ENCODE measurements at places on chromosomes 6 and 20.

DNA sequence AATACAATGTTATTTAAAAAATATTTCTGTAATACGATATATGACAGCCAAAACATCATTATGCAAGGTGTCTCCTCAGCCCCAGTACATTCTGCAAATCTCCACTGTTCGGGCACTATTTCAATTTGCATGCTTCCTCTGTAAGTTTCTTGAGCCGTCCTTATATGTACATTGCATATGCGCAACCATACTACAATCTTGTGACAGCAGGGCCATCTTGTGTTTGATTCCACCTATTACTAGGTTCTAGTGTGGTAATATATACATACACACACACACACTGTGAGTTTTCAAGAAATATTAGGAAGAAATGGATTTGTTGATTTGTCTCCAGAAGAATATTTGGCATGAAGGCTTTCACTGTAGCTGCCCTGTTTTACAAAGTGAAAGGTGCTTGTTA, 9.8 kb downstream of the LYRM4 start:
- DNase-seq, result no peak

GRCh38 chr20:63941282-63942081, 14.7 kb downstream of the UCKL1 start:
- no peak for DNase-seq

GRCh38 chr20:37351689-37352607, 6.0 kb downstream of the SRC start:
- DNase-seq, result no peak

GRCh38 chr20:35347011-35347410, 54.8 kb upstream of the FAM83C start:
- no peak for DNase-seq

- no peak for DNase-seq
These were observed 650.5 kb downstream of the RNF144B start for GRCh38 chr6:19037607-19038006.

GRCh38 chr6:74287441-74287840, 591.4 kb downstream of the CD109 start:
- DNase-seq, result no peak

GRCh38 chr6:148240461-148240840, 102.2 kb upstream of the SASH1 start:
- DNase-seq, result peak; percentile 72

- DNase-seq, result peak; percentile 68
These were observed 76.2 kb downstream of the FAM229B start for GRCh38 chr6:112163295-112164257.

DNA sequence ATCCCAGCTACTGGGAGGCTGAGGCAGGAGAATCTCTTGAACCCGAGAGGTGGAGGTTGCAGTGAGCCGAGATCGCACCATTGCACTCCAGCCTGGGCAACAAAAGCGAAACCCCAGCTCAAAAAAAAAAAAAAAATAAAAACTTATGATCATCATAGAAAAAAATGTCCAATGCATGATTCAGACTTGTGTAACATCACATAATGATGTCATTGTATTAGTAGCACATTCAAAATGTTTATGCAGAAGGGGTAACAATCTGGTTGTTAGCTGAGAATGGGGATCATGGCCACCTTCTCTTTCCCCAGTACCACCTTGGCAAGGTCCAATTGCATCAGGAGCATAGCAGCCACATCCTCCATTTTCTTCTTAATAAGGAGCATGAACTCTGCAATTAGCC, 137.6 kb upstream of the MARCKS start:
- peak; percentile 57 for DNase-seq

DNA sequence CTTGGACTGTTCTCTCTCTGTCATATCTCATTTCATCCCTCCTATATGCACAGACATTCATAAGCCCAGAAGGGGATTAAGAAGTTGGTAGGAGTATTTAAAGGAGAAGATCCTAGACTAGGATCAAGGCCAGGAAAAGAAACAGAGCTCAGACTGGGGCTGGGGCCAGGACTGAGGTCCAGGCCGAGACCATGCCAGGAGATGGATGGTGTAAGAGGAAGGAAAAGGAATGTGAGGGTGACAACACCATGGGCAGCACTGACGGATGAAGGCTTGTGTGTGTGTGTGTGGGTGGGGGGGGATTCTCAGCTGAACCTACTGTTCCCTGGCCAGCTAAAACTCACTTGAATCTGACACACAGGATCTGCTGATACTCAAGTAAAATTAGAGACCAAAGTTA, 182.1 kb downstream of the KIF6 start:
- peak; percentile 70 for DNase-seq

DNA sequence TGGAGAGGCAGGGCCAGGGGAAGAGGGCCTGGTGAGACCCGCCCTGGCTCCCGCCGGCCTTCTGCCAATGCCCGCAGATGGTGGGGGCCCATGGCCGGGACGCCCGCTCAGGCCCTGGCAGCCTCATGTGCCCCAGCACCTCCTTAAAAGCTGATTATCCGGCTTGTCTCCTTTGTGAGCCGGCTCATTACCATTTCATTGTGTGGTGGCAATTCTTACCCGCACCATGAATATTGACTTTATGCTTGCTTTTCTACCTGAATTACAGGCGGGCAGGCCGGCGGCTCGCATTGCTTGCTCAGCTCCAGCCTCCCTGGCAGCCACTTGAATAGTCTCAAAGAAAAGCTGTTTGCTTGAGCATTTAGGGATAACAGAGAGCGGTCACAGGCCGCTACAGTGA, 120.0 kb upstream of the JAG1 start:
- no peak for DNase-seq

- peak; percentile 61 for DNase-seq
These were observed 724 bp downstream of the CDKN1A start for GRCh38 chr6:36679043-36679833.

DNA sequence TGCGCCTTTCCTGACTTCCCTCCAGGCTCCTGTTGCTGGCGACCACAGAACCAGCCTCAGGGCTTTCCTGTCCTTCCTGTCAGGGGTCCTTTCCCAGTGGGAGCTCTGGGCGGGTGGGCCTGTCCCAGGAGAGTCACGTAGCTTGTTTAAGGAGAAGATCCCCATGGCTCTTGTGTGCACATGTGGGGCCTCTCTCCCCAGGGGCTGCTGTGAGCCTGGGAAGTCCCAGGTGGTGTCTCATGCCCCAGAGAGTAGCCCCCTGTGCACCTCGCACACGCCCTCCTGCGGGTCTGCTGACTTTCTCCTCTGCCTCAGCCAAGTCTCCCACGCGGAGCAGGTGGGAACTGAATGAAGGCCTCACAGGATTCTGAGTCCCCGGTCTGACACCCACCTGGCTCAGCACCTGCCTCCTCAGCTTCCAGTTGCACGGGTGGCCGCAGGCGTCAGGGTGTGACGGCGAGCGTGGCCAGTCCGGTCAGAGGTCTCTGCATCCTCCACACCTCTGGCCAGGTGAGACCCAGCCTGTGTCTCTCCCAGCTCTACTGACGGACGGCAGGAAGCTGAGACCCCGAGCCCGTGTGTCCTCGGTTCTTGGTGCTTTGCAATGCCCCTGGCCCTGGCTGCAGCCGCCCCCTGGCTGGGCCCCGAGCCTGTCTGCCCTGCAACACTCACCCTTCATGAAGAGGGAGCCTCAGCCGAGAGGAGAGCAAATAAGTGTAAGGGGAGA, 5.6 kb upstream of the NKAIN4 start:
- DNase-seq, result no peak

GRCh38 chr6:144697369-144697760, 412.2 kb downstream of the UTRN start:
- DNase-seq, result no peak

- no peak for DNase-seq
These were observed 61.0 kb downstream of the SOBP start for GRCh38 chr6:107550906-107551305.

GRCh38 chr20:62460678-62461077, 15.1 kb downstream of the GATA5 start:
- no peak for DNase-seq

DNA sequence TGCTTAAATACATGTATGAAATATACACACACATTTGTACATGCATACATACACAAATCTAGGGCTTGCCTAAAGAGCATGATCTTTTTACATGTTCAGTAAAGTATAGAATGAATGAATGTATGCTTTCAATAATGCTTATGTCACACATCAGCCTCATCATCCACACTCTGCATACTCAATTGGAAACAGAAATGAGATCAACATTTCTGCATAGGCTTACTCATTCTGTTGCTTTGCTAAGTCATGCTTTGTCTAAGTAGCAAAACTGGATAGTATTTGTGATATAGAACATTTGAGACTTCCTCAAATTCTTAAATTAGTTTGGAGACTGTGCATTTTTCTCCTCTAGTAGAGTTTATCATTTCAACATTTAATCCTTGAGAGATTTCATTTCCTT, 343.3 kb downstream of the ADGRB3 start:
- DNase-seq, result no peak

DNA sequence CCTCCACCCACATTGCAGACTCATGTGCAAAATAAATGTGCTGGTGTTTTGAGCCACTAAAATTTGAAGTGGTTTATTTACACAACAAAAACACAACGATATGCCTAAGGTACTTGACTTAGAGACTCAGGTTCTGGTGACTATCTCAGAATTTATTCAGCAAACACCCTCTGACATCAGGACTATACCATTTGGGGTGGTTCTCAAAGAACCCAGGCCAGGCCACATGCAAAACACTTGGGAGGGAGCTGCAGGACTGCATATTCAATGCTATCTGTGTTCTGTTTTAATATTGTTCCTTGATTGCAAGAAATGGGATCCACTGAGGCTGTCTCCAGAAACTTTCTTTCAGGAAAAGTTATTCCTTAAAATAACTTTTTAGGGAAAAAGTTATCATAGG, 91.6 kb downstream of the LINC00237 start:
- no peak for DNase-seq

- DNase-seq, result no peak
These were observed 150.6 kb downstream of the TAF4 start for GRCh38 chr20:61915101-61915500.

DNA sequence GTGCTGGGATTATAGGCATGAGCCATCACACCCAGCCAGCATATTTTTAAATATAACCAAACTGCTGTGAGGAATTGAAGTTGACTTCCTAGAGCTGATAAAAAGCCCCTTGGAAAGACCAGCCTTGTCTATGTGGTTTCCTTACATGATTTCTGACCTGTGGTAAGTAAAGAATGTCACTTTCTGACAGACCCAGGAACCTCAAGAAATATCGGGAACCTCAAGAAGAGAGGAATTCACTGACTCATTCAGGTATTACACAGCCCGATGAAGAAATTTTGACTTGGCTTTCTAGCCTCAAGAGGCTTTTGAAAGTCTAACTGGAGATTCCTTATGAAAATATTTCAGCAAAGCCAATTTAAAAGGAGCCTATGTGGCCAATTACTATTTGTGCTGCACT, 71.8 kb downstream of the FOXF2 start:
- DNase-seq, result peak; percentile 35

GRCh38 chr6:159061146-159061545, 16.4 kb upstream of the TAGAP start:
- DNase-seq, result no peak

GRCh38 chr6:134061440-134061839, 9.0 kb upstream of the SLC2A12 start:
- DNase-seq, result no peak

GRCh38 chr6:16925461-16925860, 164.2 kb upstream of the ATXN1 start:
- DNase-seq, result peak; percentile 18

GRCh38 chr6:137827977-137828810, 38.9 kb upstream of the TNFAIP3 start:
- no peak for DNase-seq

DNA sequence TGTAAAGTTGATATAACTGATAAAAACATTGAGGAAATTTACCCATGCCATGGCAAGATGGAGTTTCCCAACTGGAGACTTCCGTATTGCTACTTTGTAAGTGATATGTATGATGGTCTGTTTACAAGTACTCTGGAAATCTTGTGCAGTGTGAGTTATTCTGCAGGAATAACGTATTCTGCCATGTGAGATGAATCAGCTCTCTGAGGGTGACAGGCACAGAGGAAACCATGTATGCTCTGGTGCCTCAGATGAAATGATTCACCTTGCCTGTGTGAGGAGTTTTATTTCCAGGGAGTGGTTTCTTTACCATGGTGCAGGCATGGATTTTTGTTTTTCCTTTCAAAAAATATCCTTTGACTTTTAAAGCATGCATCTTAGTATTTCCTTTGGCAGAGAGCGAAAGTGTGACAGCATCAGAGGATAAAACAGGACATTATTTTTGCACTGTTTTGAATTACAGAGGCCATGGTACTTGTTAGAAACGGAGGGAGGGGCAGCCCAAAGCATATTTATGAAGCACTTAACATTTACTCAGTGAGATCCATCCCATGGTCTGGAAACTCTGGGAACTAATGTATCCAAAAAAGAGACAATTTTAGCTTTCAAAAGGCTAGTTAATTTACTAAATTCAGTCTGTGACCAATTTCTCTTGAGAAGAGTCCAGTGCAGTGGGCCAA, 36.0 kb upstream of the MTRF1L start:
- DNase-seq, result peak; percentile 19

- peak; percentile 17 for DNase-seq
These were observed 78.2 kb upstream of the ARID1B start for GRCh38 chr6:156699017-156699421.

DNA sequence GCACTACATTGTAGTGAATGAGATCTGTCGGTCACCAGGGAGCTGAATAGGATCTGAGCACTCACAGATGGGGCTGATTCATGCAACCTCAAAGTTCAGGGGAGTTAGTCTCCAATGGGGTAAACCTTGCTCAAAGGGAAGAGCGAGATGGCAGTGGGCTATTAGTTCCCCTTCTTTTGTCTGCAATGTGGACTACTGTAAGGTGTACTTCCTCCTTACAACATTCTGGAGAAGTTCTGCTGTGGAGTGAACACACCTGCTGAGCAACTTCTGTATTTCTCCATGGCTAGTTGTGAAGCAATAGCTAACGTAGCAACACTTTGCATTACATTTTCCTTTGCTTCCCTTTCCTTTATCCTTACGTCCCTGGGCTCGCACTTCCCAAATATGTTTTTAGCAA, 134.3 kb upstream of the B3GAT2 start:
- DNase-seq, result no peak

DNA sequence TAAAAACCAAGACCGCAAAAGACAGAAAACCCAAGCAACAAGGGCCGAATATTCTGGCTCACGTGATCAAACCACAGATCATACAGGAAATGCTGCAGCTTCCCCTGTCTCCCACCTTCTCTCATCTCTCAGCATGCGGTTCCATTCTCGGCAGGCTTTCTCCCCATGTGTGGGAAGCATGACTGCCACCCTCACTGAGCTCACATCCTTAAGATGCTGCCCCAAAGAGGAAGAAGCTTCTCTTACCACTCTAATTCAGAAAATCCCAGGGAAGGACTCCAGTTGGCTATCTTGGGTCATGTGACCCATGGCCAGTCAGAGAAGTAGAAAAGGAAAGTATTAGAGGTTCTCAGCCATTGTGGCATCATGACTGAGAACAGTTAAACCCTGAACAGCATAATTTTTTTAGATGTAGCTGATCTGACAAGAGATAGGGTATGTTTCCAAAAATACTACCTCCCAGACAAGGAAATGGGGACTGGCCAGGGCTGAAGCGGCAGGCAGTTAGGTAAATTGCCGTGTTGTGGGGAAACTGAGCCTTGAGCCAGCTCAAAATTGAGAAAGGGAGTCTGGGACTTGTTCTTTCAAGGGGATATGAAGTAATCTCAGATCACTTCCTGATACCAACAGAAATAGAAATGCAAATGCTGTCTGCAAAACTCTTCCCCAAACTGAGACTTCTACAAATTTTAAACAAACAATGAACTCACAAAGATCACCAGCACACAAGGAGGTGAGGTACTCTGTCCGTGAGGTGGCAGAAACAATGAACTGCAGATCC, 37.1 kb upstream of the GRM4 start:
- peak; percentile 9 for DNase-seq

GRCh38 chr20:42474646-42475045, 715.1 kb downstream of the PTPRT start:
- no peak for DNase-seq

- DNase-seq, result peak; percentile 26
These were observed 53.1 kb upstream of the TMEM170B start for GRCh38 chr6:11484441-11484840.
